ENCODE measurements at places on chromosomes 12 and 14. TPM values are rescaled to one million over a fixed set of nuclear protein-coding genes. Genes with fewer than 3 reads are reported as not detected.

The FGF23 gene
- total RNA-seq, result not detected

The DPF3 gene
- 17.2 TPM for total RNA-seq

The NFE2 gene
- total RNA-seq, result 0.65 TPM

The COA8 gene
- 22.6 TPM for total RNA-seq

The SERPINA6 gene
- total RNA-seq, result not detected

The TBX3 gene
- 30.8 TPM for total RNA-seq

The DACT1 gene
- total RNA-seq, result 2.9 TPM

The PLEKHD1 gene
- total RNA-seq, result under 0.01 TPM

The PRH2 gene
- not detected for total RNA-seq

The GCH1 gene
- total RNA-seq, result 2.4 TPM

The MDGA2 gene
- total RNA-seq, result not detected

The VPS33A gene
- total RNA-seq, result 20.4 TPM

The SPX gene
- 0.32 TPM for total RNA-seq

The PACS2 gene
- 69.9 TPM for total RNA-seq

The OR4E2 gene
- not detected for total RNA-seq

The OTUB2 gene
- 2.2 TPM for total RNA-seq

The SLC38A4 gene
- 11.0 TPM for total RNA-seq

The CISTR gene
- not detected for total RNA-seq

The SLCO1C1 gene
- total RNA-seq, result 0.49 TPM

The KLRD1 gene
- not detected for total RNA-seq

The LRTM2 gene
- total RNA-seq, result not detected

The GARIN6 gene
- not detected for total RNA-seq

The CATSPERB gene
- not detected for total RNA-seq

The FOXN4 gene
- not detected for total RNA-seq

The KIF26A gene
- total RNA-seq, result 1.5 TPM

The SLC5A8 gene
- total RNA-seq, result not detected

The ALDH1L2 gene
- 58.7 TPM for total RNA-seq

The POTEG gene
- not detected for total RNA-seq

The RGS6 gene
- not detected for total RNA-seq

The TPPP2 gene
- total RNA-seq, result not detected

The RBP5 gene
- not detected for total RNA-seq

The PGF gene
- 129 TPM for total RNA-seq

The PRR4 gene
- total RNA-seq, result 10.5 TPM

The TAS2R43 gene
- 3.4 TPM for total RNA-seq

The TSHR gene
- 2.3 TPM for total RNA-seq

The VEZT gene
- 90.1 TPM for total RNA-seq

The ADAM21 gene
- total RNA-seq, result not detected

The ABCC9 gene
- 7.7 TPM for total RNA-seq

The ZDHHC22 gene
- total RNA-seq, result not detected

The REM2 gene
- not detected for total RNA-seq

The OR6C2 gene
- total RNA-seq, result not detected

The TESPA1 gene
- total RNA-seq, result not detected

The TAS2R13 gene
- total RNA-seq, result 1.8 TPM

The C14orf39 gene
- total RNA-seq, result 0.16 TPM

The HNRNPA1 gene
- total RNA-seq, result 264 TPM

Data from hair follicle dermal papilla cell (primary cell).